Activated T-cell treated with anti-CD3 and anti-CD28 coated beads, Interleukin-2, amount 50 U/mL, for 72 hours (primary cell): ENCODE measurements at places on chromosomes 4 and X.

- no peak for DNase-seq
Measured at GRCh38 chr4:113968473-113968872, 11.0 kb downstream of the ARSJ start.

- DNase-seq = no peak
Measured at GRCh38 chr4:141761926-141762325, 125.5 kb downstream of the IL15 start.

GRCh38 chrX:103309860-103310554 is 783 bp downstream of the BEX2 start:
- no peak for DNase-seq

- DNase-seq = peak; percentile 41
Measured at GRCh38 chrX:81120936-81121371, 80.8 kb downstream of the HMGN5 start.

GRCh38 chrX:94758130-94758529 is 1084.1 kb downstream of the FAM133A start:
- DNase-seq = no peak
